NCI-H526 treated with DMSO at 0.1 percent for 48 hours (cell line): ENCODE measurements at places on chromosomes 1 and 21.

DNA sequence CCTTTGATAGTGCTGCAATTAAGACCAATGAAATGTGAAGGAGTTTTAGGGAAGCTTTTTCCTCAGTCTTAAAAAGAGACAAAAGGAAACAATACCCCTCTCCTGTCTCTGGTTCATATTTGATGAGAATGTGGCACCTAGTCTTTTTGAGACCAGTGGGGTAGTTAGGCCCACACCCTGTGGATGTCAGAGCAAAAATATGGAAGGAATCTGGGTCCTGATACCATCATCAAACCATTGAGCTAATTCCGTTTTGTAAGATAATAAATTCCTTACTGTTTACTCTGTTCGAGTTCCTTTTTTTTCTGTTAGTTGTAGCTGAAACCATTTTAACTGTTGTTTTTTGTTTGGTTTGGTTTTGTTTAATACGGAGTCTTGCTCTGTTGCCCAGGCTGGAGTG, 33.3 kb downstream of the PTPRC start:
- DNase-seq: no peak

GRCh38 chr21:35328856-35329455, 279.9 kb upstream of the RUNX1 start:
- DNase-seq: no peak

DNA sequence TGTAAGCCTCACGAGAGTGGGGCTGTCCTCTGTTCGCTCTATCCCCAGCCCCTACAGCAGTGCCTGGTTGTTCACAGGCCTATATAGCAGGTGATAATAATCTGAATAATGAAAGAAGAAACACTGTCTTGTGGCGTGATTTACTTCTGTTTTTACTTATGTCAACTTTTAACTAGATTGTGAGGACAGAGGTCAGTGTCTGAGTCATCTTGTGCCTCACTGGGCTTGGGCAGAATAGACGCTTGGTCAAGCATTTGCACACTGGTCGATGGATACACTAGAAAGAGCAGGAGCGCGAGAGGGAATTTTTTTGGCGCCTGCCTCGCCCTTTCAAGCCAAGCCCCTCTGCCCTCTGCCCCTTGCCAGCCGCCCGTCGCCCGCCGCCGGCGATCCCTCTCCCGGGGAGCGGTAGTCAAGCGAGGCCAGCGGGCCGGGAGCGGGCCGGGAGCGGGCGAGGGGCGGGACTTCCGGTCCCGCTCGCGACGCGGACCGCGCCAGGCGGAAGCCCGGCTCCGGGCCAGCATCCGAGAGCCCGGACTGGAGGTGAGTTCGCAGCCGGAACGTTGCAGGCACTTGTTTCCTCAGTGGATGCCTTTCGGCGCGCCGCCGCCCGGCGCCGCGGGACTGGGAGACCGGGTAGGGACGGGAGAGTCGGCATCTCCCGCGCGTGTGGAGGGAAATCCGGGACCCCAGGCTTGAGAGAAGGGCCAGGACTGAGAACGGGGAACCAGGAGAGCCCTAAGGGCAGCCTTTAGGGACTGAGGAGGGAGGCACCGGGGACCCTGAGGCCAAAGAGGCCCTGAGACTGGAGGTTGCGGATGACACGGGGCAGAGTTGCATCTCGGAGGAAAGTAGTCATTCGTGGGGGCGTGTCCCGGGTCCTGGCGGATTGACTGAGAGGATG, at the start of gene DISP1:
TSS of gene DISP1 (plus strand) at position 504 of the 904 bp plus-strand sequence. CDS start 127,785 bp downstream, outside the sequence.
- DNase-seq: peak; percentile 56

- DNase-seq: no peak
Observed at GRCh38 chr1:43868741-43869067, 64.9 kb upstream of the ARTN start.

- no peak for DNase-seq
Observed at GRCh38 chr1:23548704-23549143, 10.6 kb downstream of the ID3 start.

DNA sequence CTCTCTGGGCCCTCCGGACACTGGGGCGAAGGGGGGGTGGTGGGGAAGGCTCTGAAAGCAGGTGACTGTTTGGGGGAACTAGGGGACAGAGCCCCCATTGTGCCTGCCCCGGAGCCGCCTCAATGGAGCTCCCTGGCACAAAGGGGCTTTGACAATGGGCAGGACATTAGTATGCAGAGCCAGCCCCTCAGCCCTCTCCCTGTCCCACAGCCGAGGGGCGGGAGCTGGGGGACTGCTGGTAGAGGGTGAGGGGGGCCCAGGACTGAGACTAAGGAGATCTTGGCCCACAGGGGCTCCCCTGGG, 7.8 kb downstream of the KCNJ10 start:
- no peak for DNase-seq

DNA sequence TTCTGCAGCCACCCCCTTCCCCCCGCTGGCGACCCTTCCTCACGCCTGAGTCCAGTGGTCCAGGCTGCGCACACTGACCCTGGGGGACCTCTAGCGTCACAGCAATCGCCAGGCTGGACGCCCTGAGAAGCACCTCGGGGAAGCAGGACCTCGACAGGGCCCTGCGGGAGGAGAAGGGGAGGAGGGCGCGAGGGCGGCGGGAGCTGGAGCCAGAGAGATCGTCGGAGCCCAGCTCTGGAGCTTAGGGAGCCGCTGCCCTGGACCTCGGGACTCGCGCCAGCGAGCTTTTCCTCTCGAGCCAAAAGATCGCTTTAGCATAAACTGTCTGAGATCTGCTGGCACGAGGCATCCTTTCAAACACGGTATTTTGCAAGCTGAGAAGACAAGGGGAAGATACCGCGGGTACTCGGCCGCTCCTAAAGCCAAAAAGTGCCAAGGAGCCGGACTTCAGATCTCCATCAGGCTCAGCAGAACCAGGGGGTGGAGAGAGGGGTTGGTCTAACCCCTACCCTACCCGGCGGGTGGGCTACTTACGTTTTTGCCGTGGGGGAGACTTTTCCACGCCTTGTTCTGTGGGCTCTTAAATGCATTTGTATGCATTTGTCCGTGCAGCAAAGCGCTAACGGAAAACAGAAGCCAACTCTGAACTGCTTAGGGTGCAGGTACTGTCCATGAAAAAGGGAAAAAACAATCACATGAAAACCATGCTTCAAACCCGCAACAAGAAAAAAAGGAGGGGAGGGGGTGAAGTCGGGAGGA, 586 bp downstream of the COL24A1 start:
- DNase-seq: no peak

- no peak for DNase-seq
Observed at GRCh38 chr1:36572142-36572715, 89.5 kb upstream of the CSF3R start.

DNA sequence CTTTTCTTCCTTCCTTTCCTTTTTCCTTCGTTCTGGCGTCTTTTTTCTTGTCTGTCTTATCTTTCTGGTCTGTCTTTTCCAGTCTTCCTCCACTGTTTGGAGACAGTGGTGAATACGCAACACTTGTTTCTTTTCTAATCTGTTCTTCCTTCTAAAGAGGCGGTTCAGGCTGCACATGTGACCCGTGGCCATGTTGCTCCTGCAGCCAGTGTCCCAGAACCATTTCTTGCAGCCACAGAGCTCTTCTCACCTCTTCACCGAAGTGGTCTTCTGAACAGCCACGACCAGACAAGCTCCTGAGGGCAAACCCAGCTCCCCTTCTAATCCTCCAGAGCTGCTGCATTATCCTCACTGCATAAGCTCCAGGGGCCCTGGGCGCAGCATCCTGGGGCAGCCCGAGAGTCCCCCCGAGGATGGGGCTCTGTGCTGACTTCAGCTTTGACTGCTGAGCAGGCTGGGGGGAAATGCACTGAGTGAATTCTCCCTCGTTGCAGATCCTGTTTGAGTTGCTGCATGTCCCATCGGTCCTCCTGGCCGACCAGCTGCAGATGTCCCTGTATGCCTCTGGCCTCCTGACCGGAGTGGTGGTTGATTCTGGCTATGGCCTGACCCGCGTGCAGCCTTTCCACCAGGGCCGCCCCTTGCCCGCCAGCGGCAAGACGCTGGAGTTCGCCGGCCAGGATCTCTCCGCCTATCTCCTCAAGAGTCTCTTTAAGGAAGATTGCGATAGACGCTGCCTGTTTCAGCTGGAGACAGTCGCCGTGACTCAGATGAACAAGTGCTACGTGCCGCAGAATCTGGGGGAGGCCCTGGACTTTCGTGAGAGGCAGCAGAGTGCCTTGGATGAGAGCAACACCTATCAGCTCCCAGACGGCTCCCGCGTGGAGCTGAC, 70.4 kb downstream of the ACTL8 start:
- DNase-seq: no peak

- DNase-seq: no peak
Observed at GRCh38 chr1:161439280-161440232, 65.7 kb upstream of the FCGR2A start.

DNA sequence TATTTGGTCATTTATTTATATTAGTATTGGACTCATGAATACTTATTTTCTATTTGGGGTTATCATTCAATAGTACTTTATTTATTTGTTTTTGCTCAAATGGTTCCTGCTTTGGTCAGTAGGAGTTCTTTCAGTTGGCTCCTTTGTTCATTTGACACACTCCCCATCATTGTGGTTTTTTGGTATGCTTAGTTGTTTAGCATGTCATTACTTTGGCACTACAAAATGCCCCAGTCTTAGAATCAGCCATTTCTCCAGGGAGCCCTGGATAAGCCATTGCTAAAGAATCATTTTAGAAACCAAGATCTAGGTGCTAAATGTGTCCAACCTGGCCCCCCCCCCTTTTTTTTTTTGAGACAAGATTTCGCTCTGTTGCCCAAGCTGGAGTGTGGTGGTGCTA, 61.7 kb upstream of the MRPS6 start:
- no peak for DNase-seq

GRCh38 chr1:202161151-202162046, 997 bp upstream of the PTPN7 start:
- no peak for DNase-seq

DNA sequence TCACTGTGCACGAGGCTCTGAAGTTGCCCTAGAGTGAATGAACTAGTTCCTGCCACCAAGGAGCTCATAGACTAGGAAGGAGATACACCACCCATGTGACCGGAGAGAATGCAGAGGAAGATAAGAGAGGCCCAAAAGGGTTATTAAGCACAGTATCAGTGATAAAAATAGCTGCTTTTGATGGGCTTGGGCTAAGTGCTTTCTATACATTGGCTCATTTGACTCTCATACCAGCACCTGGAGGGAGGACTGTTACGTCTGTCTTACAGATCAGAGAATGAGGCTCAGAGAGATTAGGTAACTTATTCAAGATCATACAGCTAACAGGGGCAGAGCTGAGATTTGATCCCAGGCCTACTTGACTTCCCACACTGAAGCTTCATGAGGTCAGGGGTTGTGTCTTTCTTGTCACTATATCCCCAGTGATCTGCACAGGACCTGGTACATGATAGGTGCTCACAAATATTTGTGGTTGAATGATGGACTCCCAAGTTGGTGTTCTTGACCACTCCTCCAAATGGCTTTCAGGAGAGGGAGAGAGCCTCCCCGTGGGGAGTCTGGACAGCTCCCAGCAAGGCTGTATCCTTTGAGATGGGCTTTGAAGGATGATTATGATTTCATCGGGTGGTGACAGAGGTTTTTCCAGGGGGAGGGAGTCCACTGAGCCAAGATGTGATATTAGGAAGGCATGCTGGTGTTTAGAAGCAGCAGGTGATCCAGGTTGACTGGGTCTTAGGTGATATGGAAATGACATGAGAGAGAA, 14.4 kb downstream of the PPFIA4 start:
- DNase-seq: no peak

GRCh38 chr1:116218922-116219321, 107.7 kb downstream of the MAB21L3 start:
- DNase-seq: no peak

- no peak for DNase-seq
Observed at GRCh38 chr21:36707763-36708285, 8.9 kb downstream of the SIM2 start.

- no peak for DNase-seq
Observed at GRCh38 chr1:77664939-77665516, 17.4 kb downstream of the ZZZ3 start.

GRCh38 chr1:3911981-3912808, 12.1 kb upstream of the C1orf174 start:
- no peak for DNase-seq

- no peak for DNase-seq
Observed at GRCh38 chr1:12505231-12505630, 112.8 kb downstream of the DHRS3 start.

- DNase-seq: no peak
Observed at GRCh38 chr1:1876335-1876930, 14.5 kb downstream of the GNB1 start.

- DNase-seq: no peak
Observed at GRCh38 chr1:20999525-21000244, 177.0 kb downstream of the EIF4G3 start.

DNA sequence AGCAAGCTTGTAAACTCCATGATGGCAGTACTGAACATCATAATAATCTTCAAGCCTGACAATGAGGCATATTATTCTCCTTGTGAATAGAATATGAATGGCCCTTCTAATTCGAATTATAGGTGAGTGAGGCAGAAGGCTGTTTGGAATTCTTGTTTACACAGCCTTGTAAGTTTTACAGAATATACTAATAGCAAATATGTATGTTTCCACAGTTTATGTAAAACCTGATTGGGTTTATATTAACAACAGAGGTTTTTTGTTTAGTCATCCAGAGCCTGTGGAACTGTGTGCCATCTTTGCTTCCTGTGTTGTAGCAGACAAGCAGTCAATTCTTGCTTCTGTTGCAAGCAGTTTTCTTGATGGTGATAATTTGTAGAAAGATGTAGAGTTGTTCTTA, 8.0 kb downstream of the OSBPL9 start:
- DNase-seq: peak; percentile 8

DNA sequence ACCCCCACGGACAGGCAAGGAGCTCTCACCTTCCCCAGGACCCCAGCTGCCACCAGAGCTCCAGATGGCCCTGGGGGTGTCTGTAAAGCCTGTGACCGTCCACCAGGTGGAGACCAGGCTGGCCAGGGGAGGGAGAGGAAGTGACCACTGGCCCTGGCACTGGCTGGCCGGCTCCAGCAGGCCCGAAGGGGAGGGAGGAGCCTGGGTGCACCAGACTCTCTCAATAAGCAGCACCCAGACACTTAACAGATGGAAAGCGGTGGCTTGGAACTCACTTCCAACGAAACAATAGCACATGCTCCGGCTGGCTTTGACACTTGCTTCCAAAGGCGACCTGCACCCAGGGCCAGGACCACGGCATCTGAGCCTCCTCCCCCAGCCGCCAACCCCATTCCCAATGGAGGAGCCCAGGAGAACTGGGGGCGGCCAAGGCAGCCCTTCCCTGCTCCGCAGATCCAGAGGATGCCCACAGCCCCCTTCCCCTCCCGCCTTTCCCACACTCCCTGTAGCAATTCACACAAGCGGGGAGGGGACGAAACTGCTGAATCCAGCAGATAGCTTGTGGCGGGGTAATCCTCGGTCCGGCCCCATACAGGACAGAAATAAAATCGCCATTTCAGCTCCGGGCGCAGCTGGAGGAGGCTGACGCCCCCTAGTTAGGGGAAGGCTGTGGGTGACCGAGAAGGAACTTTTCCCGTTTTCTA, 742 bp upstream of the PDE9A start:
- DNase-seq: peak; percentile 35

GRCh38 chr21:31928656-31929055, 55.8 kb downstream of the HUNK start:
- DNase-seq: no peak

- DNase-seq: peak; percentile 1
Observed at GRCh38 chr1:10242135-10242534, 31.8 kb downstream of the KIF1B start.

- no peak for DNase-seq
Observed at GRCh38 chr1:173682184-173682583, 12.5 kb upstream of the ANKRD45 start.

GRCh38 chr1:20380616-20381035, 90.0 kb downstream of the VWA5B1 start:
- DNase-seq: no peak
